NCI-H1105 treated with DMSO at 0.1 percent for 48 hours (cell line): ENCODE measurements at places on chromosomes 12 and 14.
A peak's percentile ranks its signal among the peaks of the same experiment; 100 is the strongest.

GRCh38 chr12:113260127-113260526 is 38.9 kb downstream of the TPCN1 start:
- no peak for DNase-seq

DNA sequence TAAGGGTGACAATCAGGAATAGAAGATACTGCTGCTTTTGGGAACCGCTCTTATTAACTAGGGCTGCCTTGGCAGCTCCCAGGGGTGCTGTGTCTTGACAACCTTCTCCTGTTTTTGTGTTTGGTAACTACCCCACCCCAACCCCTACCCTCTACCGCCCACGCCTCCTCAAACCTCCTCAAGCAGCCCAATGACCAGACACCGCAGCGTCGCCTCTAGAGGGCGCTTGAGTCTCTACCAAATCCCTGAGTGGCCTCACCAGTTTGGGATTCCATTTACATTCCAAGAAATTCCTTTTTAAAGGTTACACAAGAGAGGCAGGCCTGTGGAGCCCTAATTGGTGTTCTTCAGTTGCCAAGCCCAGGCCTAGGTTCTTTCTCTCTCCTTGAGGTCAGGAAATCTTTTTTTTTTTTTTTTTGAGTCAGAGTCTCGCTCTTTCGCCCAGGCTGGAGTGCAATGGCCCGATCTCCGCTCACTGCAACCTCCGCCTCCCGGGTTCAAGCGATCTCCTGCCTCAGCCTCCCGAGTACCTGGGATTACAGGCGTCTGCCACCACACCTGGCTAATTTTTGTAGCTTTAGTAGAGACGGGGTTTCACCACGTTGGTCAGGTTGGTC is 72.4 kb upstream of the USP44 start:
- no peak for DNase-seq

DNA sequence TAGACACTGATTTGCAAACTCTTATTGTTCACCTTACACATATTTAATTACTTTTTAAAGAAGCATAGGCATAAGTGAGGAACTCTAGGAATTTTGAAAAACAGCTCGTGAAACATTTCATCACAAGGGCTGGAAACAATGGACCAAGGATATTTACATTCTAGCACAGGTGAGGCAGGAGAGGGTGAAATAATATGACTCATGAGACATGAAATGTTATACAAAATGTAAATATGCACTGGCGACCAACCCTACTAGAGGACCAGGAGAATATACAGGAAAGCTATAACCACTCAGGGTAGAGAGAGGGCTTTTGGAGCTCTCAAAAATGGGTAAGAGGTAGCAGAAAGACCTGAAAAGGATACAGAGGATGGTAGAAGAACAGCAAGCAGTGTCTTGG is 115.3 kb downstream of the PTGER2 start:
- DNase-seq = no peak

- no peak for DNase-seq
These were observed 214.8 kb downstream of the FUT8 start for GRCh38 chr14:65627315-65627714.

DNA sequence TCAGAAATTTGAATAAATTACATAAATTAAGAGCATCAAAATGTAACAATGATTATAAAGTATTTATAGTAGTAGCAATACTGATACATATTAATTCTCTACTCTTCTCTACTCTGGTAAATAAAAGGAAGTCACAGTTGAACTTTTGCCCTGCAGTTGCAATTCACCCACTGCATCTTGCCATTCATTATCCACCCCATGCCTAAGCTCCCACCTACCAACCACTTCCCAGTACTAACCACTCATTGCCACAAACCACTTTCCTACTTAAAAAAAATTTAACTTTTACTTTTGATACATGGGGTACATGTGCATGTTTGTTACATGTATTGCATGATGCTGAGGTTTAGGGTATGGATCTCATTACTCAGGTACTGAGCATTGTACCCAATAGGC is 174.0 kb downstream of the RASSF9 start:
- no peak for DNase-seq

DNA sequence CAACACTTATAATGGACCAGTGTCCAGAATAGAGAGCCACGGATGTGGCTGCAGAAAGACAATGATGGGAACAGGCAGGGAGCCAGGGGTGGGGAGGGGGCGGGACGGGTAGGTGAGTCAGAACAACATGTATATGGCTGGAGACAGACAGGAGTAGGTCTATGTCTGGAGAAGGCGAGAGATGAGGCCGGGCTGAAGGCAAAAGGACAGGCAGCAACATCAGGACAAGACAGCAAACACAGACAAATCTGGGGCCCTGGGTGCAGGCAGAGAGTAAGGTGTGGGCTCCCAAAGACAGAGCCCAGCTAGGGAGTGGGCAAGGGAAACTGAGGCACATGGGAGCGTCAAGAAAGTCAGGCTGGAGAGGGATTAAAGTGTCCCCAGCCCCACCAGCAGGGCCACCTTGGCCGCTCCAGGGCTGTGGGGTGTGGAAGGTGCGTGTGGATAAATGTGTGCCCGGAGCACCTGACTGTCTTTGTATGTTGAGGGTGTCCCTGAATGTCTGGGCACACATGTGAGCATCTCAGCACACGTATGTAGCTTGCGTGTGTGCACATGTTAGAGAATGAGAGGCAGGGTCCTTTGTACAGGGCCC is 44.1 kb downstream of the FAM222A start:
- no peak for DNase-seq

- no peak for DNase-seq
These were observed 17.2 kb upstream of the BDKRB2 start for GRCh38 chr14:96187216-96188031.

DNA sequence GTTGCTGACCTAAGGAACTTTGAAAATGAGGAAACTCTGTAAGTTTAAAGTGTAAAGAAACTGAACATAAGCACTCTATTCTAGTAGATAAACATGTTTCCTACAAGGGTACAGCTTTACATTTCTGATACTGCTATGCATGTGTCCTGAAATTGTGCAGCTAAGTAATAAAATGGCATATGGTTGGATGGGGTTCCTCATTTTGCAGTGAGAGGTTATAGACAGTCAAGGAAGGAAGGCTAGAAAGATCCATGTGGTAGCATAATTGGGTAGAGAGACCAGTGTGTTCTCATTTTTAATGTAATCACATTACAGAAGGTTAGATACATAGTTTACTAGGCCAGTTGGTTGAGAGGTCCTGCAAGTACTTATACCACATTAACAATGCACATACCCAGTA is 477.0 kb downstream of the TMEM121 start:
- no peak for DNase-seq

GRCh38 chr14:64550621-64551333 is 1.0 kb downstream of the PPP1R36 start:
- DNase-seq = peak; percentile 51

GRCh38 chr12:58361056-58361455 is 419.7 kb downstream of the ATP23 start:
- DNase-seq = no peak

DNA sequence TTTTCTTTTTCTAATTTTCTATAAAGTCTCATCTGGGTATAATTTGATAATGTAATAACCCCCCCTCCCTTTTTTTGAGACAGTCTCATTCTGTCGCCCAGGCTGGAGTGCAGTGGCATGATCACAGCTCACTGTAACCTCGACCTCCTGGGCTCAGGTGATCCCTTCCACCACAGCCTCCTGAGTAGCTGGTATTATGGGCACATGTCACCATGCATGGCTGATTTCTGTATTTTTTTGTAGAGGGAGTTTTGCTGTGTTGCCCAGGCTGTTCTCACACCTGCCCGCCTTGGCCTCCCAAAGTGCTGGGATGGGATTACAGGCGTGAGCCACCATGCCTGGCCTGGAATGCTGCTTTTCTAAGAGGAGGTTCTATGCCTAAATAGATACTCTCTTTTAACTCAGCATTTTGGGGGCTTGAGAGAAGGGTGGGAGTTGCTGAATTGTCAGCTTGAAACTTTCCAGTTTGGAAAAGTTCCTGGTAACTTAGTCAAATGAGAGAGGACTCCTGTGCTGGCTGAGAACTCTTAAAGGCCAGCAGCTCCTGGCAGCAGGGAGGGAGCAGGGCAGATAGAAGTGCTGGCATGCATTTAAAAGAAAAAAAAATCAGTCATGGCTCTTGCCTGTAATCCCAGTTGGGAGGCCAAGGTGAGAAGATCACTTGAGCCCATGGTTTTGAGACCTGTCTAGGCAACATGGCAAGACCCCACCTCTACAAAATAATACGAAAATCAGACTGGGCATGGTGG is 13.0 kb downstream of the NUDT4 start:
- DNase-seq = no peak

DNA sequence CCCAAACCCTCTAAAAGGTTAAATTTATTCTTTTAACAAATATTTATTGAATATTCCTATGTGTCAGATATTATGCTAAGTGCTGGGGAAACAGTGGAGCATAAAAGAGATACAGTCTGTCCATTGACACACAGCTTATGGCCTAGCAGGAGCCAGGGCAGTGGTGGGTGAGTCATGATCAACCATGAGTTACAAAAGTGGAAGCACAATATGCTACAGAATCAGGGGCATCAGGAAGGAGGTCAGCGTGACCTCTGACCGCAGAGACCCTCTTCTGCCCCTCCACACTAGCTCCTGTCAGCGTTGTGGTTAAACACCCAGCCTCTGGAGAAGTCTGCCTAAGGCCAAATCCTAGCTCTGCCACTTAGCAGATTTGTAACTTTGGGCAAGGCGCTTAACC is 4.7 kb upstream of the PPP1R1A start:
- DNase-seq = no peak

DNA sequence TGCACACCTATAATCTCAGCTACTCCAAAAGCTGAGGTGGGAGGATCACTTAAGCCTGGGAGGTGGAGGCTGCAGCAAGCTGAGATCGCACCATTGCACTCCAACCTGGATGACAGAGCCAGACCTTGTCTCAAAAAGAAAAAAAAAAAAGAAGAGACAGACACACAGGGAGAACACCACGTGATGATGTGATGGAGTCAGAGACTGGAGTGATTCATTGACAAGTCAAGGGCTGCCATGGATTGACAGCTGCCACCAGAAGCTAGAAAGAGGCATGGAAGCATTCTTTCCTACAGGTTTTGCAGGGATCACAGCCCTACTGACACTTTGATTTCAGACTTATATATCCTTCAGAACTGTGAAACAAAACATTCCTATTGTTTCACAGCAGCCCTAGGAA is 3.5 kb upstream of the HCFC2 start:
- DNase-seq = no peak

DNA sequence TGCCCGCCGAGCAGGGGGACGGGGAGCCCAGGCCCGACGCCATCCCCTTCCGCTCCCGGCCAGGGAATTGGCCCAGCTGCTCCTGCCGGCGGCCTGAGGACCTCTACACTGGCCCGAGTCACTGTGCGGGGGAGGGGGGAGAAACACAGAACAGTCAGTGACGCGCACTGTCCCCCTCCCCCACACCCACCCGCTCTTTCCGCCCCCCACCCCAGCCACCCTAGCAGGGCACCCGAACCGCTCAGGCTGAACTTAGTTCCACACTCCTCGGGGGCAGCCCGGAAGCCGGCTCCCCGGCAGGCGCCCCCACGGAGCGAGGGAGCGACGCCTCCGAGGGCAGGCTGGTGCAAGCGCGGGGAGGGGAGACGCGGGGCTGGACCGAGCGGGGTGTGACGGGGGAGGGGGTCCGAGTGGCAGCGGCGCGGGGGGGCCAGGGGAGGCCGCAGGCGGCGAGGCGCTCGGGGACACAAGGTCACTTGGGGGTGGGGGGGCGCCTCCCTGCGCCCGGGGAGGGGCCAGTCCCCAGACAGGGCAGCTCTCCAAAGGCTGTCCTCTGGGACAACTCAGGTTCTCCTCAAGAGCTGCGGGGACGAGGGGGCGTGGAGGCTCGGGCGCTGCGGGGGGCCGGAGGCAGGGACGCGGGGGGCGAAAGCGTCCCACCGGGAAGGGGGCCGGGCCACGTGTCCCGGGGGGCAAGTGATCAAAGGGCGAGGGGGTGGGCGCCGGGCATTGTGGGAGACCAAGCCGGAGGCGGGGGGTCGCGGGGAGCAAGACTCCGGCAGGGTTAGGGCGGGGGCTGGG is 648 bp downstream of the CHD4 start:
- DNase-seq = no peak

DNA sequence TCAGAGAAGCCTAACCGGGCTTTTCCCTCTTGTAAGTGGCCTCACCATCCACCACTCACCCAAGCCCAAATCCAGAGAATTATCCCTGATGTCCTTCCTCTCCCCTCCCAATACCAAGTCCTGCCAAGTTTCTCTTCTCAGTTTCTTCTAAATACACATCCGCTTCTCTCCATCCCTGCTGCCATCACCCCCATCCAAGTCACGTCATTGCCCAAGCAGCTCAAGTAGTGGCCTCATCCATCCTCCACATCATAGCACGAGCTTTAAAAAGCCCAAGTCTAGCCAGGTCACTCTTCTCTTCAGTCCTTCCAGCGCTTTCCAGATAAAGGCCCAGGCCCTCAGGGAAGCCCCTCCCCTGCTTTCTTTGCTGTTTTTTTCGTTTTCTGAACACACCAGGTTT is 25.4 kb downstream of the IL31 start:
- no peak for DNase-seq

DNA sequence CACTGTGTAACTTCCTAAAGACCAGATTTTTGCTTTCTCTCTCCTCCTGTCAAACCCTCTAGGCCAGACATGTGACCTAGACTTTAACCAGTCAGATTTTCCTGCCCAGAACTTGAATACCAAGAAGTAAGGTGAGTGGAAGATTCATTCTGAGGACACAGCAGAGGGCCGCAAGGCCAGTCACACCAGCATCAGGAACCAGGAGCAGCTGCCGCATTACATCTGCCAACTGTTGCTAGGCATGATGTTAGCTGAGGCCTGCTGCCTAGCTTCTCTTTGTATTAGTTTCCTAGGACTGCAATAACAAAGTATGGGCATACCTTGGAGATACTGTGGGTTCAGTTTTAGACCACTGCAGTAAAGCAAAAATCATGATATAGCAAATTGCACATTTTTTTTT is 101.9 kb upstream of the BMP4 start:
- no peak for DNase-seq

DNA sequence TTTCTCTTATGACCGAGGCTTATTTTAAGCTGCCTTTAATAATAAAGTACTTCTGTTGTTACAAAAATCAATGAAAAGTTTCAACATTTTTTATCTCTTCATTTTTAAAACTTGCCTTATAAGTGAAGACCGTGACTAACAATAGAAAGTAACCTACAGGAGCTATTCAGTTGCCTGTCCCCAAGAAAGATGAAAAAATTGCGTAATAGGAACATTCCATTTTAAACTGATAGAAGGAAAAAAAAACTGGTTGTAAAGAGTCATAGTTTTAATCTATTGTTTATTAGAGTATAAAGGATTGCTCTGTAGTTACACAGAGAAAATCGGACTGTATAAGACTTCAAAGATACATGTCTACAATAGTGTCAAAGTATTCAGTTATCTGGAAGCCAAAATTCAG is 83.3 kb downstream of the DAAM1 start:
- DNase-seq = no peak

DNA sequence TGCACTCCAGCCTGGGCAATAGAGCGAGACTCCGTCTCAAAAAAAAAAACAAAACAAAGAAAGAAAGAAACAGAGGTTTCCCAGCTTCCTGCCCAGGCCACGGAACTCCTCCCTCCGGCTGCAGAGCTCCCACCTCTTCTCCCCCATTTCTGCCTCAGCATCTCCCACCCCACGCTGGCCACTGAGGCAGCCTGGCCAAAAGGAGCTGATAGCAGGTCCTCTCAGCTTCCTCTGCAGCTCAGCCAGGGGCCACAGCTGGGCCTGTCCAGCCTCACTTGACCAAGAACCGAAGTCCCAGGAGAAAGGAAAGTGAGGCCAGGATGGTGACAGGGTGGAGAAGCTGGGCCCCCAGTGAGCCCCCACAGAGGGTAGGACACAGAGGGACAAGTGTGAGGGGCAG is 33.4 kb upstream of the CD9 start:
- no peak for DNase-seq

- DNase-seq = peak; percentile 56
These were observed 7.3 kb upstream of the KIF26A start for GRCh38 chr14:104130974-104131651.

GRCh38 chr14:37988472-37988871 is 219.2 kb upstream of the SSTR1 start:
- DNase-seq = no peak
